NCI-H69 (cell line): ENCODE measurements at places on chromosomes 1 and 21.

- DNase-seq: no peak
Observed at GRCh38 chr1:45348609-45348965, 8.3 kb upstream of the MUTYH start.

DNA sequence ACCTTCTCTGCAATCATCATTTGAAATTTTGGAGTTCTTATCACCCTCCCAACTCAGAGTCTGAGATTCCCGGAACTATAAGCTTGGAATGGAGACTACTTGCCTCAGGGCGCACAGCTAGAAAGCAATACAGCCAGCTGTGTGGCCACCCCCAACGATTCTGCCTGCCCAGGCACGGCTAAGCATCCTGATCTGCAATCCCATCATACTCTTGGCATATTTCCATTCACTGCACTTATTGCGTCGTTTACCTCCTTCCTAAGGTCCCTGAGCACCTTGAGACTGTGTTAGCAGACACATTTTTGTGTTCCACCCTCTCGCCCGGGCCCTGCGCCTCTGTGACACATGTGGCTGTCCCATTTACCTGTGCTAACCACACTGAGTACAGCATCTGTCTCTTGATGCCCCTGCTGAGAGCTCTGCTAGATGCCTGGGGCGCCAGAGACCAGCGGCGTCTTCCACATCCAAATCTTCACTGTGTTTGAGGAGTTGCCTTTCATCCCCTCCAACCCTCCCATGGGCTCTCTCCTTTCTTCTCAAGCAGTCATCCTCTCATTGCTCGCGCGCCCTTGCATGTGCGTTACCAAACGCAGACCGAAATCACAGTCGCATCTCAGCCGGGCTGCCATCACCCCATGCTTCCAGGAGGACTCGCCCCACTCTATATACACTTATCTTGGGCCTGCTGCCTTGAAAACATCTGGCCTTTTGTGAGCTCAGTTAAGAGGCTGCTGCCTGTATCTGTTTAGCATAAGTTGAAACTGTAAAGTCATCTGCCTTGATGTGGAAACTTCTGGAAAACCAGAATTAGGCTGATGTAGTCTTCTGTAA is 3.5 kb upstream of the CLDN19 start:
- DNase-seq: peak; percentile 76

DNA sequence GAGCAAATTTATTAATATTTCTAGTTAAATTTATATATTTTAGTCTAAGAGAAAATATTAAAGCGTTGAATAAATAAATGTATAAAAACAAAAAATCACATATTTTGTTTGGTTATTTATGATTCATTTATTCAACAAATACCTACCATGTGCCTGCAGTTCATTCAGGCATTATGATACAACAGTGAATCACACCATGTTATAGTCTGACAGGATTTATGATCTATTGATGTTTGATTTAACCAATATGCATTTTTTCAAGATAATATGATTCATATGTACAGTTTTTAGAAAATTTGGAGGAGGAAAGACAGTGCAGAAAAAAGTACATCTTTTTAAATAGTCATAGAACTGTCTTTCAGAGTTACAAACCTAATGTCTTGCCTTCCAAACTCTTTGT is 7.4 kb upstream of the TRIM58 start:
- no peak for DNase-seq

DNA sequence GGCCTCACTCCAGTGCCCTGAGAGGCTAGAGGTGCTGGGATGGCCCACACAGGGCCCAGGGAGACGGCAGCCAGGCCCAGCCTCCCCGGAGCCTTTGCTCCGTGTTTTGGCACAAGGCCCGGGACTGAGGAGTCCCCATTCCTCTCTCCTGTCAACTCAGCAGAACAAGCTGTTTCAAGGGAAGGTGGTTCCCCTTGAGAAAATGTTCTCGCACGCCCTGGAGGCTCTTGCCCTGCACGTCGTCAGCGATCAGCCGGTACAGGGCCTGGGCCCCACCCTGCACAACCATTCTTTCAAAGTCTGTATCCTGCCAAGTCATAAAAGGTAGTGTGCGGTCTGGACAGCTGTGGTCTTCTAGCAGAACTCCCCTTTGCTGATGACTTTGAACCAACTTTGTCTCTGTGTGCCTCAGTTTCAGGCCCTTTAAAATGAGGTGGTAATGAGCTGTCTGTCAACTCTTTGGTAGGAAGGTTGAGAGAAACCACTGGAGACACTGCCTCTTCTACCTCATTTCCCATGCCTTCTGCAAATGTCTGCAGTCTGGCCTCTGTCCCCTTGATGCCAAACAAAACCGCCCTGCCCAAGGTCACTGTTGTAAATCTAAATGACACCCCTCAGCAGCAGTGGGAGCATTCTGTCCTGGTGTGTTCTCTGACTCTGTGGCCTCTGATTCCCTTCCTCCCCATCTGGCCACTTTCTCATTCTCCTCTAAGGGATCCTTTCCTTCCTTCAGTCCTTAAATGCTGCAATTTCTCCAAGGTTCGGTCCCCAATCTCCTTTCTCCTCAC is 138.6 kb upstream of the JUN start:
- DNase-seq: no peak

GRCh38 chr1:44806025-44806703 is 987 bp downstream of the DYNLT4 start:
- DNase-seq: no peak

DNA sequence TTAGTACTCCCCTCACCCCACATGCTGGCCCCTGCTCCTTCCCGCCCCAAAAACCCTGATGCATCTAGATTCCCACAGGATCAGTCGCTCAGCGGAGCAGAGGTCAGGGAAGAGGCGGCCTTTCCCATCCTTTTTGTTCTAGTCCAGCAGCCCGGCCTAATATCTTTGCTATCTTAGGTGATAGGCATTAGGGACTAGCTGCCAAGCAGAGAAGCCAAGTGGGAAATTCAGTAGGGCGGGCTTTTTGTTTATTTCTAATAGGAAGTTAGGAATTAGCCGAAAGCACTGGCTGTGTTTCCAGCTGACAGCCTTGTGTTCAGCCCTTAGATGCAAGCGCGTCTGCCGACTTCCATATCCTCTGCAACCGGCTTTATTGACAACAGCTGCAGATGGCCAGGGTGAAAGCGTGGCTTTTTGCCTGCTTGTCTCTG is 59.0 kb upstream of the BCAR3 start:
- no peak for DNase-seq

DNA sequence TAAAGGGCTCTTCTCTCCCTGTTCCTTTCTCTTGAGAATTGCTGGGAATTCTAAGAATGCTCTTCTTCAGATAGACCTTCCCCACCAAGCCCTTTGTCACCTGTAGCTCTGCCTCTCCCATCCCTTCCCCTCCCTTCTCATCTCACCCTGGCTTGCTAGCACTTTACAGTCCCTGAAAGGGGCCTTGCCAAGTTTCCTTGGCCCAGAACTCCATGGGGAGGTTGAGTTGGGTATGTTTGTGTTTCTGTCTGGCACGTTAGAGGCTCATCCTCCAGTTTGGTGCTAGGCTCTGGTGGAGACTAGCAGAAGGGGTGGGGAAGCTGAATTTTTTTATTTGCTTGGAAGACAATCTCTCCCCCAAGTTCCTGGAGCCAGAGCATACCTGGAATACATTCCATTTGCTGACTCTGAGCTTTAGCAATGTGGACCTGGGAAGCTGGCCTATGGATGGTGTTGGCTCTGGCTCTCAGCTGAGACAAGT is 4.9 kb downstream of the CGN start:
- no peak for DNase-seq

GRCh38 chr1:15943992-15944307 is 32.0 kb downstream of the ZBTB17 start:
- no peak for DNase-seq

DNA sequence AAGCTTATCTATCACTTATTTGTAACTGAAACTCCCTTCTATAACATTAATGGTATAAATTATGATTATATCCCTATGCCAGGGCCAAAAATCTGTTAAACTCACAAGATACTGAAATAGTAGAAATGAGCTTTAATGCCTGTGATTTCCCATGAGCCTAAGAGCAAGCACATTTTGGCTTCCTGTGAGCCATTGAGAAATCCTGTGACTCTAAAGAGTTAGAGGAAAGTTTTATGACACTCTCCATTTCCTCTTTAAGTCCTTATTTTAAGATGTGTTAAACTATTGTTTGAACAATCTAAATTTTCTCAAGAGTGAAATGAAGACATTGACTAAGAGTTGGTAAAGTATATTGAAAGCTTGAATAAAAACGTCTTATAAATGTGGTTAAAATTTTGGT is 45.6 kb downstream of the SUCO start:
- no peak for DNase-seq

DNA sequence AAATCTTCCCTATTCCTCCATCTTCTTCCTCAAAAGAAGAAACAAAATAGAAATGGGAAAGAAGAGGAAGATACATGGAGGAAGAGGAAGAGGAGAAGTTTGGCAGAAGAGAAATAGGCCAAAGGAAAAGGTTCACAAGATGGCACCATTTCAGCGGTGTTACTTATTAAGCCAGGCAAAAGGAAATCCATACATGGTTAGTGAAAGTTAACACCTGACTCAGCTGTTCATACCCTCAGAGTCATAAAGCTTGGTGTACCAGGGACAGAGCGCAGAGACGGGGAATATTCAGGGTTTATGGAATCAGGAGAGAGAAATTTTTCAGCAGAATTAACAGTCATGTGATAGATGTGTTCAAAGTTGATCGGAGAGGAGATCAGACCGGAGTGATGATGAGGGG is 70.6 kb downstream of the COQ8A start:
- DNase-seq: no peak

GRCh38 chr1:234997201-234997895 is 131.3 kb downstream of the TOMM20 start:
- DNase-seq: peak; percentile 97

DNA sequence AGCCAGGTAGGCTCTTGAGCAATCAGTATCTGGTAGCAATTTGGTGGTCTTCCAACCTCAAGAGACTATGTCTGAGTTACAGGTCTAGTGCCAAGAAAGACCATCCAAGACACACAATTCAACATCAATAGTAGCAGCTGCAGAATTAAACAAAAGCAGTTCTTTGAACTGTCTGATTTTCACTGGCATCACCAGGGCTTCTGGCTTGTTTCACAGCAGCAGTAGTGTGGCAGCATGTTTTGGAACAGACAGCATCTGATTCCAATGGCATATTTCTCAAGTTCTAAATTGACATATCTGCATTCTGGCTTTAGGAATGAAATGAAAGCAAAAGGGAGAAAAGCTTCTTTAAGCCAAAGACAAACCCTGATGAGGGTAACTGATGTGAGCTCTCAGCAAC is 334.7 kb upstream of the PRMT6 start:
- DNase-seq: no peak

DNA sequence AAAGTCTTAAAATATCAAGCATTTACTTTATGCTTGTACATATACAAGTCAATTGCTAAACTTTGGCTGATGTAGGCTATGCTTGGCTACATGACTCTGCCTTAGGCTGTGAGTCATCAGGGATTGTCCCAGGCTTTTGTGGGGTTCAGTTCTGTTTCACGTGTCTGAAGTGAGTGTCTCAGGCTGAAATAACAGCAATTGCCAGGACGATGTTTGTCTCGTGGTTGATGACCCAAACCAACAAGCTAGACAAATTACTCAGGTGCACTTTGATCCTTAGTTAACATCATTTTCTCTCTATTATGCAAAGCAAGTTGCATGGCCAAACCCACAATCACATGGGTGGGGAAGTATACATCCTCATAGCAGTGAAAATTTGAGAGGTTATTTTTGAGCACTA is 410.1 kb downstream of the BRINP3 start:
- peak; percentile 47 for DNase-seq

GRCh38 chr1:202005958-202006357 is 4.4 kb upstream of the ELF3 start:
- peak; percentile 50 for DNase-seq

DNA sequence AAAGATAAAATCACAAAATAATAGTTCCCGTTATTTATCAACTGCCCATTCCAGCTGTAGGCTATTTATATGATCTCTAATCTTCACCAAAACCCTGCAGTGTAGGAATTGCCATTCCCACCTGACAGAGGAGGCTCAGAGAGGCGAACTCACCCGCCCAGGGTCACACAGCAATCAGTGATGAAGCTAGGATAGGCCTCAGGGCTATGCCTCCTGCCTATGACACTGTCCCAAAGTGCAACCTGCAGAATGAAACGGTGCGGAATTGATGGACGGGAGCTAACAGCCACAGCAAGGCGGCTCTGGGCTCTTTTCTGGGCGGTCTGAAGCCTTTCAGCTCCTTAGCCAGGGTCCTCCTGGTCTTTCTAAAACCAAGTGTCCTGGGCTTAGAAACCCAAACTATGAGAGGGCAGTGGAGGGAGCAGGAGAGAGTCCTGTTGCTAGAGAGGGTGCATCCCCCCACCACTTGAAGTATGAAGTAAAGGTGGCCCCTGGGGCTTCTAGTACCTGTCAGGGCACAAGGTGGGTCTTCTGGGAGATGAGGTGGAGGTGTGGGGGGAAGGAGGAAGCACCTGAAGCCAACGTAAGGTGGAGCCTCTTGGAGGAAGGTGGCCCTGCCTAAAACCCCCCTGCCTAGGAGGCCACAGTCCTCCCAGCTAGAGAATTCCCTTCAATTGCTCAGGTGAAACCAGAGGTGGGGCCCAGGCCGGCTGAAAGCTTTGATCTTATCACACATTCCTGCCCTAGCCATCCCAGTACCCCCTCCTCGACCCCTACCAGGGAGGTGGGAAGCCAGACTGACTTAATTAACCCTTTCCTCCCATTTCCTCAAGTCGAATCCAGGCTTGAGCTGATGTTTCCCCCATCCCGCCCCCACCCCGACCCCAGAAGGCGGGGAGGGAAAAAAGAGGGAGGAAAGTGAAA is 14.8 kb downstream of the HSPG2 start:
- no peak for DNase-seq

DNA sequence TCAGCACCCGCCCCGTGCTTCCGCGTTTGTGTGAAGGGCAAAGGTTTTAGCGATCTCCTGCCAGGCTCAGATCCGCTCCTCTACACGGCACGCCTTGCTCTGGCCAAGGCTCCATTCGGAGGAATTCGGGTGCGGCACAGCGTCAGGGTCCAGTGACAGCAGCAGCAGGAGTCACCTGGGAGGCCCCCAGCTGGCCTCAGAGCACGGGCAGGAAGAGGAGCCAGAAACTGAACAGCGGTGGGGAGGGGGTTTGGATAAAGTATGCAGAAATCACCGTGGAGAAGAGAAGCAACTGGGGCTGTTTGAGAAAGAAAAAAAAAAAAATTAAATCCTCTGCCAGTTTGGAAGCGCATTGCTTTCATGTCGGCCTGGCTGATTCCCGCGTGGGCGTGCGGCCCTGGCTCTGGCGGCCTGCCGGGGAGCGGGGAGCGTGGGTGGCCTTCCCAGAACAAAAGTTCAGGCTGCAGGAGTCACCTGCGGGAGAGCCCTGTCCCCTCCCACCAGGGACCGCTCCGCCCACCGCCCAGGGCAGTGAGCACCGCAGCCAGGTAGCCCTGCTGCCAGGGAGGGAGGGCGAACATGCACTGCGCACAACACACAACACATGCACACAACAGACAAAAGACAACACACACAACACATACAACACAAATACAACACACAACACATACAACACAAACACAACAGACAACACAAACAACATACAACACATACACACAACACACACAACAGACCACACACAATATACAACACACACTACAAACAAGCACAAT is 107.6 kb downstream of the ETS2 start:
- DNase-seq: peak; percentile 83
